Activated T-helper 1 cell treated with Interleukin-2 at 50 U/mL for 16 hours (primary cell): ENCODE measurements at places on chromosomes 2 and 18.
A peak's percentile ranks its signal among the peaks of the same experiment; 100 is the strongest.

DNA sequence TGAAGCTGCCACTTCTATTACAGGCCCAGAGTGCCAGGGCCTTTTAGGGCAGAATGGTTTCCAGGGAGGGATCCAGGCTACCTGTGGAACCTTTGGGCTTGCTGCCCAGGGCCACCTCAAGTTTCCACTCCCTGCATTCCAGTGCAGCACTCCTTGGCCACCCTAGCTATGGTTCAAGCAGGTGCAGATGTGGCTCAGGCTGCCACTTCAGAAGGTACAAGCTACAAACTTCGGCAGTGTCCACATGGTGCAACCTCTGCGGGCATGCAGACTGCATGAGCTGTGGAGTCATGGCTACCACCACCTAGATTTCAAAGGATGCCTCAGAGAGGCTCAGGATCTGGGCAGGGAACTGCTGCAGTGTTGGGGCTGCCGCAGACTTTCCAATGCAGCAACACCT lies 248.1 kb upstream of the UBE2E3 start:
- DNase-seq = no peak

DNA sequence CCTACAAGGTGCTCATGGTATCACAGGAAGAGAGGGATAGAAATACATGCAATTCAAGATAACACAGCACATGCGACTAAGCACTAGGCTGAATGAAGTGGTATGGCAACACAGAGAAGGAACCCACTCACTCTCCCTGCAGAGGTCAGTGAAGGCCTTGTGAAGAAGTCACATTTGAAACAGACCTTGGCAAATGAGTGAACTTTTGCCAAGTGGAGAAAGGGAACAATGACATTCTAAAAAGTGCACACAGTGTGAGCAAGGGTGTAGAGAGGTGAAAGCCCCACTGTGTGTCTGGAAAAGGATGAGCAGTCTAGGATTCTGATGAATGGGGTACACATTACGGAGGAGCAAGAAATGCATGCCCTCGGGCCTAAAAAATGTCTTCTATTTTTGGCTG lies 23.3 kb downstream of the KLF7 start:
- no peak for DNase-seq

DNA sequence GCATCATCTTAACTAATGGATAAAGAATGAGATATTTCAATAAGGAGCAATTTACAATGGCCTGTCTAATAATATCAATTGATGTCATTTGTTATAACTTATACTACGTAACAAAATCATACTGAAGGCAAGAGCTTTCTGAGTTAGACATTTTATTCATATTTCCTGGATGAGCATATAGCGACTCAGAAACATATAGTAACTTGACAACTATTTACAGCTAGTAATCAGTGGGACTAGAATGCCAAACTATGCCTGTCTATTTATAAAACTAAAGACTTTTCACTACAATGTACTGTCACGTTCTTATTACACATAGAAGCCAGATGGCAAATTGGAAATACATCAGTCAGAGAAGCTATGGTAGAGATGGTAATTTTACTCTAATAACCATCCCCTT lies 766.2 kb upstream of the TMEFF2 start:
- no peak for DNase-seq

DNA sequence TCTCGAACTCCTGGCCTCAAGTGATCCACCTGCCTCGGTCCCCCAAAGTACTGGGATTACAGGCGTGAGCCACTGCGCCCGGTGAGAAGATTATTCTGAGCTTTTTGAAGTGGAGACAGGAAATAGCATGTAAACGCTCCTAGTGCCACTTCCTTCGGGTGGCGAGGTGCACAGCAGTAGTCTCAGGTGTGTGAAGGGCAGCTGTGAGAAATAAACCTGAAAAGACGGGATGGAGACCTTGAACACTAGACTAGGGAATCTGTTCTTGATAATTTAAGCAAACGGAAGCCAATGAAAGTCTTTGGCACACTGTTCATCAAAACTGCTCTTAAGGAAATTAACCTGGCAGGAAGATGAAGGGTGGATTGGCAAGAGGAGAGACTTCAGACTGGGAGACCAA lies 439 bp upstream of the PLEKHH2 start:
- DNase-seq = no peak

DNA sequence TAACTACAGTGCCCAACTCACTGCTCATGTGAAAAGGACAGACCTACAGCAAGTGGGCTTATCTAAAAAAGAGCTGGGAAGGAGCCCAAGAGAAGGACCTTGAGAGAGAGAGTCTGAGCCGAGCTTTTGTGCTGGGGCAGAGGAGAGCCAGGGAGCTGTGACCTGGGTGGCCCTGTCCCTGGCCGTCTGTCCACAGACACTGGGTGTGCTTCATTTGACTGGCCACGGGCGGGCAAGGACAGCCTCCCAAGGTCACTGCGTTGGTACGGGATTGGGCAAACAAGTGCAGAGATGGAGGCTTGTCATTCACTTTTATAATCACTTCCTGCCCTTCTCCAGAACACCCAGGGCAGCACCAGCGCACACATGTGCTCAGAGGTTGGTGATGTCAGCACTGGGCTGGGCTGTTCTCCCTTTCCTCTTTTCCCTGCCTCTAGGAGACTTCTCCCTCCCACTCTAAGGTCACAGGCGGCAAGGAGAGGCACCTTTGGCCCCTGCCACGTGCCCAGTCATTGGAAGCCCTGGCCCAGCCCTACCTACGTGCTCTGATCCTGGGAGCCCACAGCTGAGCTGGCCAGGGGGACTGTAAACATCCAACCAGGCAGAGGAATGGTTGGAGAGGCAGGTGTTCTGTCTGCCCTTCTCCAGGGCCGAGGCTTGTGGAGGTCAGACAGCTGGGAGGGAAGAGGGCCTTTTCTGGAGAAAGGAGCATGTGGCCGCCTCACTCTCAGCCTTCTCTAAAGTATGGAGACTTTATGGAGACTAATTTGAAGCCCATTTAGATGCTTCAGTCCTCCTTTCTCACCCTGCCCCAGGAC lies 6.4 kb upstream of the PSD4 start:
- no peak for DNase-seq

DNA sequence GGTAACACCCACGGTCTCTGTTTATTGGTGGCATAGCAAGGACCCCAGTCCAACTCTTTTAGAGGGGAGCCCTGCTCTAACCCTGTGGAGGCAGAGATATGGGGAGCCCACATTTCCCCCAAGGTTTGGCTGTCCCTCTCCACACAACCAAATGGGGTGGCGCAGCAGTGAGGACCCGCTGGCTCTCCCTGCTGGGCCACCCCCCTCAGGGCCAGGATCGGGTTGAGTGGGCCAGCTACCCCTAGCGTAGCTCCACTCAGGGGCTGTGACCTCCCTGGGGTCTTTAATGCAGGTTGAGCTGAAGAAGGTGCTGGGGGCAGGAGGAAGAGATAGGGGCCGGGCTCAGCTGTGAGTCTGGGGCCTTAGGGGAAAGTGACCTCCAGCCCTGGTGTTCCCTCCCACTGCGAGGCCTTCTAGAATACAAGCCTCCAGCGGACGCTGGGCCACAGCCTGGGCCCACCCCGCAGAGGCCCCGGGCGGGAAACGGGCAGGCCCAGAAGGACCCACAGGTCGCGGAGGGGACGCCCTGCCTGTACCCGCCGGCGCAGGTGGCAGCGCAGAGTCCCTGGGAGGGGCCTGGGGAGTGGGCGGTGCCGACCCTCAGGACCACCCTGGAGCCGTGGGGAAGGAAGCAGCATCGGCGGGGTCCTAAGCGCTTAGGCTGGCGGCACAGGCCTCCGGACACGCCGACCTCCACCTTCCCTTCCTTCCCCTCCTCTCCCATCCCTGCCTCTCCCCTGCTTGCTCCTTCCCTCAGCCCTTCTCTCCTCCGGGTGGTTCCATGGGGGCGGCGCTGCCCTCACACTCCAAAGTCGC lies 9.6 kb downstream of the CROCC2 start:
- no peak for DNase-seq

GRCh38 chr2:109143214-109144187 lies 14.5 kb downstream of the SH3RF3 start:
- DNase-seq = no peak

- no peak for DNase-seq
Observed at GRCh38 chr2:80651435-80651834, 346.9 kb upstream of the LRRTM1 start.

- no peak for DNase-seq
Observed at GRCh38 chr2:240142256-240142775, 1.9 kb upstream of the OTOS start.

GRCh38 chr2:62076980-62077638 lies 118.8 kb upstream of the B3GNT2 start:
- no peak for DNase-seq

DNA sequence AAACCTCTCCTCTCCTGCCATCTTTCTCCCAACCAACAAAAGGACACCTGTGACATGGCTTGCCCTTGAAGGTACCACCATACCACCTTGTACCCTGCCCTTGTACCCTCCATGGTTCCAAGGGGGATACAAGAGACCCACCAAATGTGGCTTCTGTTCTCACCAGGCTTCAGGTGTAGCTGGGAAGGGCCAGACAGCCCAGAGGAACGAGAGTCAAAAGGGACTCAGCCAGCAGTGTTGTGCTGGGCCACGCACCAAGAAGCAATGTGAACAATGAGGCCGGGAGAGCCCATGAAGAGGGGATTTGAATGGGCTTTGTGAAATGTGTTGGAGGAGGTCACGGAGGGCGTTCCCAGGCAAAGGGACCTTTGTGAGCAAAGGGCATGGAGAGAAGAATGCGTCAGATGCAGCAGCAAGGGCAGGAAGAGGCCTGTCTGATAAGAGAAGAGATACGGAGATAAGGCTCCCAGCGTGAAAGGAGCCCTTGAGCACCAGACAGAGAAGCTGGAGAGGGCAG lies 48.6 kb downstream of the PLB1 start:
- DNase-seq = no peak

- DNase-seq = no peak
Observed at GRCh38 chr2:172558372-172558771, 2.5 kb downstream of the PDK1 start.

DNA sequence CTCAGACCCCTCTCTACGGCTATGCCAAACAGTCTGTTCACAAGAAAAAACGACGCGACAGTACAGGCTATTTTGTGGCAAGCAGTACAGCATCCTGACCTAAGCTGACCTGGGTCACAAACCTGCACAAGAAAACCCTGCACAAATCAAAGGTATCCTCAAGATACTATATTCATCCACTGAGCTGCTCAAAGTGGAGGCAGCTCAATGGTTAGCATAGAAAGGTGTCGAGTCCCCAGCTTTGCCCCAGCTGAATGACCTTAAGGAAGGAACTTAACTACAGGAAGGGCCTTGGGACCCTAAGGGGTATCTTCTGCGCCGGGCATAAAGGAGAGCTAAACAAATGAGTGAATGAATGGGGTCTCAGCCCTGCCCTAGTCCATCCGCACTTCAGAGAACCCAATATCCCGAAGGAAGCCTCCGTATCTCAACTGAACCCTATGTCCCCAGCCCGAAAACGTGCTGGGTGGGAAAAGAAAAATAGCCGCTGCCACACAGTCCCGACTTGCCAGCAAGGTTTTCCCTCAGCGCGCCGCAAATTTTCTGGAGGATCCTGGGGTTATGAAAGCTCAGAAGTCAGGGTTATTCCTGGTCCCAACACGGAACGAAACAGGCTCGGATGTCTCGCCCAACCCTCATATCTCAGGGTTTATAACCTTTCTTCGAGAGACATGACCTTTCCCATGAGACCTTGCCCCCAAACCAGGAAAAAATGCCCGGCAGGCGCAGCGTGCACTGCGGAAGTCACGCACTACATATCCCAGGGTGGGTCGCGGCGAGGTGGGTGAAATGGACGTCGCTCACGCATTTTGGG lies at the start of gene FASTKD1:
FASTKD1 (minus strand) TSS at position 706 of the 814 bp plus-strand sequence. CDS start 1,836 bp downstream, outside the sequence.
- DNase-seq = peak; percentile 68

DNA sequence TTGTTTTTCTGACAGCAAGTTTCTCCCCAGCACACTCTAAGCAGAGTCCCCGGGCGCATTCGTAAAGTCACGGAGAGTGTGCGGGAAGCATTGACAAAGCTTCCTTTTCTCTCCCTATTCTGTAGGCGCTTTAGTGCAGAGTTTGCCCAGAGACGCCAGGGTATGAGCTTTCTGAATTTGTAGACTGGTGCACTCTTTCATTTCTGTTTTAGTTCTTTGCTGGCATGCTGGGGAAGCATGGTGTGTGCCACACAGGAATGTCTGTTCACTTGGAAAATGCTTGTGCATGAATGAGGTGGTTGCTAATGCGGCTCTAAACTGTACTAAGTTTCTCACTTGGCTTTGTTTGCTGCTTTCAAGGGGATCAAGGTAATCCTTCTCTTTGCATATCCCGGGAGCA lies 102.6 kb downstream of the RTN4 start:
- no peak for DNase-seq

DNA sequence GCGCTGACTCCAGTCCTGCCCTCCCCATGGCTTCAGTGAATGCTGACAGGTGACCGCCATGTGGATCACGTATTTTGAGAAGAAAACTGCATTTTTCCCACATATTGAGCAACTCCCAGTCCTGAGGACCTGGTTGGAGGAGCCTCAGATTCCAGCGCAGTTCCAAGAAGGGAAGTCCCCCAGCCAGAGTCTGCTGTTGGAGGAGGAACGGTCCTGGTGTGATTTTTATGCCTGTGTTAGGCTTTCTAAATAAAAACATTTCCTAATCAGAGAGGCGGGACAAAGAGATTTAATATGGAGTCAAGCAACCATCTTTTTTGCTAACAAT lies 32.3 kb upstream of the COL6A3 start:
- DNase-seq = no peak

- DNase-seq = no peak
Observed at GRCh38 chr2:150591496-150592285, 104.2 kb upstream of the RND3 start.

- no peak for DNase-seq
Observed at GRCh38 chr2:7102826-7103225, 185.6 kb downstream of the RNF144A start.

DNA sequence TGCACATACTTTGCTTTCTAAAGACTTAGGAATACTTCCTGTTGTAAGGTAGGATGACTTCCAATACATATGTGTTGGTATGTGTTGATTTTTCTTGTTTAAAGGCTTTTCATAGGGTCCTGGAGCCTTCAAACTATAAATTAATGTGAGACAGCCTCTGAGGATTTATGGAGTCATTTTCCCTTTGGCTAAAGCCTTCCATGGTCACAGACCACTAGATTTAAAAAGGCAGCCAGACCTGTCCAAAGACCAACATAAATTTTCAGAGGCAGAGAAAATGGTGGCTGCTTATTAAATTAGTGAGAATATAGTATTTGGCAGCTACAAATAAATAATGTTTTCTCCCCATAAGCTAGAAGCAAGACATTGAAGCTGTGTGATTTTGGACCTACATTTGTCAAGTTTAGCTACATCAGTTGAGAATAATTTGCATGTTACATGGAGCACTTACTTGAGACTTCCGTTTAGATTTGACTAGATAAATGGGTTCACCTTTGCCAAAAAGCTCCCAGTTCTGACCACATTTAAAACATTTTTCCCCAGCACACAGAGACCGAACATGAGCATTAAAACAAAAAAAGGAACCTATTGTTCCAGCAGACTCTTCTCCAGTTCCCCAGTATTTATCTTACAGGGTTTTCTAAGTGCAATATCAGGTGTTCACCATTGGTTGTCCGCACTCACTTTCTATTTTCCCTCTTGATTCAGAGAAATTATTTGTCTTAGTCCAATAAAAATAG lies 402.9 kb downstream of the PARD3B start:
- no peak for DNase-seq

- no peak for DNase-seq
Observed at GRCh38 chr2:174901075-174901474, 104.1 kb downstream of the CHN1 start.

GRCh38 chr2:25491003-25491696 lies 149.4 kb upstream of the DNMT3A start:
- no peak for DNase-seq
